Non-pigmented ciliary epithelial cell (primary cell): ENCODE measurements at places on chromosomes 16 and 17.

DNA sequence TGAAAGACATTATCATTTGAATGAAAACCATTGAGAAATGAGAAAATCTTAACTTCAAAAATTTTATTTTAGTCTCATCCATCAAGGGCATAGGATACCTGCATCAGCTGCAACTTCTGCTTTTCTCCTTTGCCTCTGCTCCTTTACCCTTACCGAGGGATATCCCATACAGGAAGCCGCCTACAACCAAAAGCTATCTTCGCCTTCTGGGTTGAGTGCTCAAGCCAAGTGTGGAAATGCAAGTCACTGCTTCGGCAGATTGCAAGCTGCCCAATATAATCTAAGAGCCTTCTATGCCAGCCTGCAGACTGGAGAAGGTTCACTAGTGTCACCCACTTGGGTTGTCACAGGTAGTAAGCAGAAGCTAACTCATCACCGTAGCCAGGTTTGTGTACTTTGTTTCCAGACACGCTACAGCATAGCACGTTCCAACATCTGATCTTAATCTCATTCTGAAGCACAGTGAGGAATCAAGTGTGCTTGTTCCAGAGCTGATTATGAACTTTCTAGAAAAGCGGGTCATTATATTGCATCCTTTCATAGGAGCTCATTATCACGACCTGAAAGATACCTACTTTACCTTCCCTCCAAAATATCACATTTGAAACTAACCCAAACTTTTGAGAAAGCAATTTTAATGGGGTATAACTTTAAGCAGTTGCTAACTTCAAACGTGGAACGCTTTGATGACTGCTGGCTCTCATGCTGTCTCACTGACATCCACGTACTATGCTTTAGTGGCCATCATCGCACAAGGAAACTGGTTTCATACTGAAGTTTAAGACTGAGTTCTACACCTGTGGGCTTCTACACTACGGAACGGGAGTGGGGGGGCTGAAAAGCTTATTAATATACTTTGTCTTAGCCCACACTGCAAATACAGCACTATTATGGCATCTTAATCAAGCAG lies 8.0 kb upstream of the UNK start:
- DNase-seq = no peak

GRCh38 chr16:84087466-84088151 lies 29.1 kb downstream of the MBTPS1 start:
- no peak for DNase-seq

GRCh38 chr17:4008082-4008435 lies 43.8 kb upstream of the ATP2A3 start:
- DNase-seq = no peak

DNA sequence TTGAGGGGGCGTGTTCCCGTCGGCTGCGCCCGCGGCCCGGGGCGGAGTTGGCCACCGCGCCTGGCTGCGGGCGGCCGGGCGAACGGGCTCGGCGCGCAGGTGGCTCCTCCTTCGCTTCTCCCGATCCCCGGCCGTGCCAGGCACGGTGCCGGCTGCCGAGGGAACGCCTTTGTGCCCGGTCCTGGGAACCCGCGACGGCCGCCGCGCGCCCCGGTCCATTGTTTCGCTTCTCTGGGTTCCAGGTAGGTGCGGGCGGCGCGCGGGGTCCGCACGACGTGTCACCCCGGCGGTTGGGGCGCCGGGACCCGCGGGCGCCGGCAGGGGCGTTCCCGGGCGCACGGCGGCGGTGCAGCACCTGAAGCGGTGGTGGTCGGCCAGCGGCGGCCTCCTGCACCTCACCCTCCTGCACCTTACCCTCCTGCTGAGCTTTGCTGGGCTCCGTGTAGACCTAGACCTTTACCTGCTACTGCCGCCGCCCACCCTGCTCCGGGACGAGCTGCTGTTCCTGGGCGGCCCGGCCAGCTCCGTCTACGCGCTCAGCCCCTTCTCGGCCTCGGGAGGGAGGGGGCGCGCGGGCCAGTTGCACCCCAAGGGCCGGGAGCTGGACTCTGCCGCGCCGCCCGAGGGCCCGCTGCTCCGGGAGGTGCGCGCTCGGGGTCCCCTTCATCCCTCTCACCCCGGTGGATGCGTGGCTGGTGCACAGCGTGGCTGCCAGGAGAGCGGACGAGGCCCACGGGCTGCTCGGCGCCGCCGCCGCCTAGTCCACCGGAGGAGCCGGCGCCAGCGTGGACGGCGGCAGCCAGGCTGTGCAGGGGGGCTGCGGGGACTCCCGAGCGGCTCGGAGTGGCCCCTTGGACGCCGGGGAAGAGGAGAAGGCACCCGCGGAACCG lies 99.9 kb downstream of the EFCAB13 start:
- no peak for DNase-seq

GRCh38 chr16:84055366-84055765 lies 12.8 kb upstream of the SLC38A8 start:
- DNase-seq = no peak

GRCh38 chr17:77085926-77086432 lies 54.8 kb upstream of the SEC14L1 start:
- no peak for DNase-seq

- DNase-seq = no peak
Observed at GRCh38 chr16:9090101-9090959, 1.1 kb upstream of the HAPSTR1 start.

GRCh38 chr17:62778990-62779681 lies 29.0 kb downstream of the MARCHF10 start:
- peak; percentile 88 for DNase-seq

DNA sequence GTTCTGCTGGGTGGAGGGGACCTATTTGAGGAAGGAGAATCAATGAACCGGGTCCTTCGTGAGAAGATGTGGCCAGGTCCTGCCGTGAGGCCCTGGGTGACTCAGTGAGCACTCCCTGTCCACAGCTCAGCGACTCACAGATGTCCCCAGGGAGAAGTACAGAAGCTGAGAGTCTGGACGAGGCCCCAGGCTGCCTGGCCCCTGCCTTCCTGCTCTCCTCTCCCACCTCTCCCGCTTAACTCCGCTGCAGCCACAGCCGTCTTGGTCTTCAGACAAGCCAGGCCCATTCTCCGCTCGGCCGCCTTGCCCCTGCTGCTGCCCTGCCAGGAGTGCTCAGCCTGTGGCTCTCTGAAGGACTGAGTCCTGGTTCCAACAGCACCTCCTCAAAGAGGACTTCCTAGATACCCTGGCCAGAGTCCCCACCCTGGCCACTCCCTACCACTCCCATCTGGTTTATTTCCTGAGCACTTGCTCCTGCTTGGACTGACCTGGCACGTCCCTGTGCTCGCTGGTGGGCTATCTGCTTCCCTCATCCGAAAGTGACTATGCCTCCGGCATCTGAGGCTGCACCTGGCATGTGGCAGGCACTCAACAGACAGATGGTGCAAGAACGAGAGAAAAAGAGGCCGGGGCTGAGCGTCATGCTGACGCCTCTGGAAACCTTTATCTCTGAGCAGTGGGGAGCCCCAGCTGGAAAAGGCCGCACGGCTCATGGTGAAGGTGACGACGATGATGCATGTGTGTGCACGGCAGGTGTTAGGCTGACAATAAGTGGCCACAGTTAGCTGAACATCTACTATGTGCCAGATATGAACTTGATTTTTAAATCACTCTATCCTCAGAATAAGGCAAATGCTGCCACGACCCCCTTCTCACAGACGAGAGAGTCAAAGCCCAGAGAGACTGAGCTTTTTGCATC lies 9.2 kb upstream of the TNFRSF13B start:
- DNase-seq = no peak

DNA sequence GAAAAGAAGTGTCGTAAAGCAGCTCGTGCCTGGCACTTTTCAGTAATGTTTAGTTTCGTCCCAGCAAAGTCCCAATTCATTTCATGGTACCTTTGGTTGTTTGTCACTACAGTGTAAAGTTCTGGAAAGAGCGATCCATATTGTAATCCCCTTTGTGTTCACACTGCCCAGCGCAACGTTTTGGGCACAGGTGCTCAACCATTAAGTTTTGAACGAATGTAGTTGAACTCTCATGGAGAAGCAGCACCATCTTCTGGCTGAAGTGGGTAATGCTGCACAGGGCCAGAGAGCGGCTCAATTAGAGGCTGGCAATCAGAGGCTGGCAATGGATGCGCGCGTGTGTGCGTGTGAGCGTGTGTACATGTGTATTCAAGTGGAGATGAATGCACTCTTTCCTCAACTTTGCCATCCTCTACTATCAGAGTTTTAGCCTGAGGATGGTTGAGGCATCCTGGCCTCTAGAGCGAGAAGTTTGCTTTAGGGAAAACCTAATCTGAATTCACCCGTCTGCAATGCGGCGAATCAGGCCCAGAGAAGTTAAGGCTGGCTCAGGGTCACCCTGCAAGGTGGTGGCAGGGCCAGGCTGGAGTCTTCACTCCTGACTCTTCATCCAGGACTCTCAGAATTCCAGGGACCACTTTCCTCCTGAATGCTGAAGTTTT lies 29.9 kb downstream of the DYNLL2 start:
- DNase-seq = peak; percentile 14

- DNase-seq = no peak
Observed at GRCh38 chr16:80015566-80015965, 415.0 kb upstream of the MAF start.

DNA sequence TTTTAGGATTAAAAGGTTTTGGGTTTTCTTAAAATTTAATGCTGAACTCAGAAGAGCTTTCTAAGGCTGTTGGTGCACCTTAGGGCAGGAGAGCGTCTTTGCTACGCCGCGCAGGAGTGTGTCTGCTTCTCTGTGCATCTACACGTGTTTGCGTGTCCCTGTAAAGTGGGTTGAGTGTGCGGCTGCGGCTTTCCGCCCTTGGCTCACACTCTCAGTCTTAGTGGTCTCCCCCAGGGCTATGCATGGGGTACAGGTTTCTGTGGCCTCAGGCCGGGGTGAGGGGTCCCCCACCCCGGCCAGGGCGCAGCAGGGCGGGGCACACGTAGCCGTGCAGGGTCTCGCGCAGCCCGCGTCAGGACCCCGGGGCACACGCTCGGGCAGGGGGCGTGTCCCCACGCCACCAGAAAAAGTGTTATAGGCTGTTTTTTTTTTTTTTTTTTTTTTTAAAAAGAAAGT lies 727 bp upstream of the TENT4B start:
- no peak for DNase-seq

- no peak for DNase-seq
Observed at GRCh38 chr17:4969551-4970173, 2.0 kb upstream of the SPAG7 start.

- no peak for DNase-seq
Observed at GRCh38 chr17:29885031-29885640, 44.9 kb downstream of the SSH2 start.

DNA sequence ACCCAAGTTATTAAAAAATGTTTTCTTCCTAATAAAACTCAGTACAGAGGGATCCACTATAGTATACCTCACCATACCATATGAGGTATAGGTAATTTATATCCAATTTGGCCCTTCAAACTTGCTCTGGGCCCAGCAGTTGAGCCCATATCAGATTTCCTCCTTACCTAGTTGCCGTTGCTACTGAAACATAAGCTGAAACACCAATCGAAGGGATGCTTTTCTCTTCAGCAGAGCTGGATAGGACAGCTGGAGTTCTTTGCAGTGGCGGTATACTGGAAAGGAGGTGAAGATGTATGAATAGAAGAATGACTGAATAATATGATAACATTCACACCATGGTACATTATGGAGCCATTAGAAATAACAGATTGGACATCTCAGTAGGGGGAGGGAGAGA lies 42.7 kb downstream of the TNRC6C start:
- DNase-seq = no peak

DNA sequence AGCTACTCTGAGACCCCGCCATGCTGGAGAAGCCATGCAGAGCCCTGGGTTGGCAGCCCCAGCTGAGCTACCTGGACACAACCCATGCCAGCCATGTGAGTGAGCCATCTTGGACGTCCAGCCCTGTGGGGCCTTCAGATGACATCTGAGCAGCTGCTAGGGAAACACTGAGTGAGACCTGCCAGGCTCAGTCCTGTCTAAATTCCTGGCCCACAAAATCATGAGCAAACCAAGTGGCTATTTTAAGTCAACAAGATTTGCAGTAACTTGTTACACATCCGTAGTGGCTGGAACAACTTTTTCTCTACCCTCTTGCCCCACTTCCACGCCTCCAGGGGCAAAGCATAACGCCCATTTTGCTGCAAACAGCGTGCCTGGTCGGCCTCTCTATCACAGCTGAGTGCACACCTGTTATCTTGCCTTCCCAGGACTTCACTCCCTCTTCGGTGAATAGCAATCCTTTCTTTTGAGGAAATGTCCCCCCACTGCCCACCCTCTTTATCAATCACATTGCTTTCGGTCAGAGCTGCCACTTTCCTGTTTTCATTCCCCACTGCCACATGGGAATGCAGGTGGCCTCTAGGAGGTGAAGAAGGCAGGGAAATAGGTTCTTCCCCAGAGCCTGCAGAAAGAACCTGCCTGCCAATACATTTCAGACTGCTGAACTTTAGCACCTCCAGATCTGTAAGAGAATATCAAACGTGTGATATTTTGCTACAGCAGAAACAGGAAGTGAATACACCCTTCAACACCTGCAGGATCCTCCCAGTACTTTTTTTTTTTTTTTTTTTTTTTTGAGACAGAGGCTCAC lies 7.4 kb upstream of the SCIMP start:
- no peak for DNase-seq

DNA sequence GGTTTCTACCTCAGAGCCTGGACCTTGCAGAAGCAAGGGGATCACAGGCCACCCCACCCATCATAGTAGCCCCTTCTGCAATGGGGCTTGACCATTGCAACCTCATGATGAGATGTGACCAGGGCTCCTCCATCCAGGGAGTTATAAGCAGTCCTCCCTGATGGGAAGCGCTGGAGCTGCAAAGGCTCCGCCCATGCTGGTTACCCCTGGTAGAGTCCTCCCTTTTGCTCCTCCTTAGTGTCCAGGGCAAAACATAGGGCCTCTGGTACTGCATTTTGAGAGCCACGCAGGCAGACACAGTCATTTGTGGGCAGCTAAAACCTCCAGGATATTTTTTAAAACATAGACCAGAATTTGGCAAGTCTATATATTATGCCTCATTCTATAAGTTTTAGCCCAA lies 161.1 kb downstream of the RAB11FIP4 start:
- no peak for DNase-seq

GRCh38 chr17:75033346-75034235 lies 13.2 kb downstream of the ATP5PD start:
- peak; percentile 73 for DNase-seq

- DNase-seq = peak; percentile 99
Observed at GRCh38 chr17:35433075-35433894, 985 bp upstream of the SLFN12 start.

- no peak for DNase-seq
Observed at GRCh38 chr16:82201351-82201750, 31.3 kb upstream of the MPHOSPH6 start.

DNA sequence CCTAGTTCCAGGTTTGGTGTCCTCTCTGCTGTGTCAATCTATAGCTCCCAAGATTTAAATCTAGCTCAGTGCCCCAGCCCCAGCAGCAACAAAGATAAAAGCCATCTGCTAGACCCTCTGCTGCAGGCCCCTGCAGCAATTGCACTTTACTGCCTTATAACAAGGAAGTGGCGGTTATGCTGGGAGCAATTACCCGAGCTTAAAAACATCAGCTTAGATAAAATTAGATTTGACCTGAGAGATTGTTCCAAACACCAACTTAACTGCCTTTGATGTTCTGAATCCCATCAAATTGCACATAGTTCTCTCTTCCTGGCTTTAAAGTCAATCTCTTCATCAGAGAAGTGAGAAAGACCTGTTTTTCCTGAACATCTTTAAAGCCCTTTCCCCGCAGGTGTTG lies 62.4 kb upstream of the SHISA6 start:
- no peak for DNase-seq

GRCh38 chr17:51805765-51806164 lies 352.7 kb downstream of the CA10 start:
- DNase-seq = no peak

- DNase-seq = no peak
Observed at GRCh38 chr17:21029036-21029435, 13.8 kb downstream of the USP22 start.
